Thyroid gland (tissue), 4 donors: ENCODE measurements at places on chromosomes 5 and 9.

DNA sequence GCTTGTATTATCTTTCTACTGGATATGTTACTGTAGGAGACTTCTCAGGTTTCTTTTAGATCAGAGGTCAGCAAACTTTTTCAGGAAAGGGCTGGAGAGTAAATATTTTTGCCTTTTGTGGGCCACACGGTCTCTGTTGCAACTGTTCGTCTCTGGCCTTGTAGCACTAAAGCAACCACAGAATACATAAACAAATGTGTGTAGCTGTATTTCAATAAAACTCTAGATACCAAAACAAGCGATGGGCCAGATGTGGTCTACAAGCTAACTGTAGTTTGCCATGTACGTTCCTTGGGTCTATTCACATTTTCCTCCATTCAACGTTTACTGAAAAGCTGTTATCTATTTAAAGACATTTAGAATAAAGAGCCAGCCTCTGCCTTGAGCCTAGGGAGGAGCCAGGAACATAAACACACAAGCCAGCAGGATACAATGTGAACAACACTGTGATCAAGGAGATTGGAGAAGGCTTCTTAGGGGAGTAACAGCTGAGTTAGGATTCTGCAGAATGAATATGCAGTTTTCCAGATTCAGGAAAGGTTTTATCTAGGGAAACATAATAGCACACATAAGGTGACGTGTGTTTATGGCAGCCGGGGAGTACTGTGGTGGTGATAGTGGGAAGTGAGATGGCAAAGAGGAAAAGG, 33.0 kb upstream of the HOMER1 start:
- H3K27ac ChIP-seq, result peak overlapping the region; percentile 82
- peaks cover 6% of the 10 kb centered on the region for H3K4me1 ChIP-seq
- no peaks in the 10 kb centered on the region for H3K27me3 ChIP-seq
- no peak overlapping the region for H3K4me3 ChIP-seq
- no peaks in the 10 kb centered on the region for H3K36me3 ChIP-seq
- no peak for DNase-seq

GRCh38 chr5:112127861-112128260, 291.2 kb downstream of the EPB41L4A start:
- H3K27me3 ChIP-seq, result no peaks in the 10 kb centered on the region
- H3K4me3 ChIP-seq, result no peak overlapping the region
- no peaks in the 10 kb centered on the region for H3K4me1 ChIP-seq
- DNase-seq, result no peak

DNA sequence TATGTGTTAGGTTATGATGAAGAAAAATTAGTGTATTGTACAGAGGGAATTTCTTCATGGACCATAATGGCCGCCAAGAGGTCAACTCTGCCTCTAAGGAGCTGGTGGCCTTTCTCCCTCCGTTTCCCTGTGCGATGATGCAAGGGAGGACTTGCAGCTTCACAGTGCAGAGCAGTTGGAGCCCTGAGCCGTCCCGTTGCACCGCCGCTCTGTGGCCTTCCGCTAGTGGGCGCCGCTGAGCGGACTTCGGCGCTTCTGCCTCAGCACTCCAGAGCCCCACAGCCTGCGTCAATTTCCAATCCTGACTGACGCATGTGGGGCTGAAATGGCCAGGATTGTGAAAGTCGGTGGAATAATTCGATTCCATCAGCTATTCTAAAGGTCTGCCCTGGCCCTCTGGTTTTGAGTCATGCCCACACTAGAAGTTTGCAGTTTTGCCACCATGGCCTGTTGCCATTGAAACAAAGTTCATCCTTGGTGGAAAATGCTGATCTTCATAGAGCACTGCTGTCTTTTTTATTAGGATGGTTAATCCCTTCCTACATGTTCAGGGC, 22.7 kb upstream of the LECT2 start:
- no peaks in the 10 kb centered on the region for H3K4me1 ChIP-seq
- peak; percentile 74 for DNase-seq
- H3K27ac ChIP-seq, result no peak overlapping the region

DNA sequence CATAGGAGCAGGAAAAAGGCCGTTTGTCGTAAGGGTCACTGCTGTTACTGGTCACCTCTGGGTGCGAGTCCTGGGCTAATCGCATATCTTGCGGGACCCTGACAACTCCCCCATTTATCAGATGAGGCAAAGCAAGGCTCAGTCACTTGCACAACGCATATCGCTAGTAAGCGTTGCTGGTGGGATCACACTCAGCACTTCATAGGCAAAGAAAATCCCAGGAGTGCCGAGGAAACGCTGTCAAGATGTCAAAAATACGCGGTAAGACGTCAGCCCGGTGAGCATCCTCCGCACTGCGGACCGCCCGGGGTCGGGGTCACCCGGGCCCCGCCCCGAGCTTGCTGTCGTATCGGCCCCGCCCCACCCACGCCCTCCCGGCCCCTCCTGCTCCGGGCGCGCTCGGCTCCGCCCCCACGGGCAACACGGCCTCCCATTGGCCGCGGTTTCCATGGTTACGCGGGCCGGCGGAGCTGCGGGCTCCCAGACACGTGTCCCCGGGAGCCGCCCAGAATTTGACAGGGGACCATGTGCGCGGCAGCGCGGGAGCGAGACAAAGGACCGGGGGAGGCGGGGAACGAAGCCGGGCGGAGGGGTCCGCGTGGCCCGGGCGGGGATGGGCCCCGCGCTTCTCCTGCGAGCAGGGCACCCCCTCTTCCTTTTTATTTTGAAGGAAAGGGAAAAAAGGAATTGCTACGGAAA, 80.2 kb upstream of the IER5L start:
- no peak overlapping the region for H3K27ac ChIP-seq
- DNase-seq, result peak; percentile 80

DNA sequence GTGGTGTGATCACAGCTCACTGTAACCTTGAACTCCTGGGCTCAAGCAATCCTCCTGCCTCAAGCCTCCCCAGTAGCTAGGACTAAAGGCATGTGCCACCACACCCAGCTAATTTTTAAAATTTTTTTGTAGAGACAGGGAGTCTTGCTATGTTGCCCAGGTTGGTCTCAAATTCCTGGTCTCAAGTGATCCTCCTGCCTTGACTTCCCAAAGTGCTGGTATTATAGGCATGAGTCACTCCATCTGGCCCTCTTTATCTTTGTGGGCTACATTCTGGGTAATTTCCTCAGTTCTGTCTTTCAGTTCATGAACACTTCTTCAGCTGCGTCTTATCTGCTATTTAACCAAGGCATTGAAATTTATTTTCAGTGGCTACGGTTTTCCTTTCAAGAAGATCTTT, 196.6 kb upstream of the IER5L start:
- H3K36me3 ChIP-seq, result no peaks in the 10 kb centered on the region
- H3K4me1 ChIP-seq, result no peaks in the 10 kb centered on the region
- no peaks in the 10 kb centered on the region for H3K27me3 ChIP-seq
- no peak overlapping the region for H3K4me3 ChIP-seq

- peaks cover 7% of the 10 kb centered on the region for H3K4me1 ChIP-seq
- DNase-seq, result peak; percentile 46
- H3K27ac ChIP-seq, result peak overlapping the region; percentile 29
- no peaks in the 10 kb centered on the region for H3K27me3 ChIP-seq
Observed at GRCh38 chr5:56269216-56269927, 36.2 kb upstream of the ANKRD55 start.

DNA sequence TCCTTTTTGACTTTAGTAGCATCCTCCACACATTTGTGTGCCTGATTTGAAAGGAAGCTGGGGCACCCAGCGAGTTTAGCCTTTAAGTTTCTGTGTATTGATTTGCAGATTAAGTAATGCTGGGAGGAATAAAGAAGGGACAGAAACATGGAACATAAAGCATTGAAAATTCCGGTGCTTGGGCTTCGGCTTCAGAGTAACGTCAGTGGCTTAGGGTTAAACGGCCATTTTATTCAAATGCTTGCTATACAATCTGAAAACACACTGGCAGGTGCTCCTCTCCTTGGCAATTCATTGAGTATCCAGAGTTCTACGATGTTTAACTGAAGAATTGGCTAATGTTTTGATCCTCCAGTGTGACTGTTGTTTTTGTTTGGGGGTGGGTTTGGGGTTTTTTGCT, 58.0 kb upstream of the FSD1L start:
- H3K4me1 ChIP-seq, result no peaks in the 10 kb centered on the region
- H3K27me3 ChIP-seq, result no peaks in the 10 kb centered on the region
- no peak overlapping the region for H3K27ac ChIP-seq
- H3K4me3 ChIP-seq, result no peak overlapping the region

DNA sequence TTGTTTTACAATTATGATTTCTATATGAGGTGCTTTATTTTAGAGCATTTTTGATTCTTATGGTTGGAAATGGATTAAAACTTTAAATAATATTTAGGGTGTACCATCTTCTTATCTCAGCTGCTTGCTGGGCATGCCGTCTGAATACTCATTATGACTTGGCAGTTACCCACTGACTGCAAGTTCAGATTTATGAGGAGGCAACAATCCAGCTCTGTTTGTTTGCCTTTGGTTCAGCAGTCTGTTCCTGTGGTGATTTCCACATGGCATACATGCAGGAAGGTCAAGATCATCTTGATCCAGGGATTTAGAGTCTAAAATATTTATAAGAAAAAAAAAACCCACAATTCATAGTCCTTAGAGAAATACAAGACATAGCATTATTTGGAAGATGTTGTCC, 1254.5 kb upstream of the NUDT12 start:
- H3K27me3 ChIP-seq, result no peaks in the 10 kb centered on the region

DNA sequence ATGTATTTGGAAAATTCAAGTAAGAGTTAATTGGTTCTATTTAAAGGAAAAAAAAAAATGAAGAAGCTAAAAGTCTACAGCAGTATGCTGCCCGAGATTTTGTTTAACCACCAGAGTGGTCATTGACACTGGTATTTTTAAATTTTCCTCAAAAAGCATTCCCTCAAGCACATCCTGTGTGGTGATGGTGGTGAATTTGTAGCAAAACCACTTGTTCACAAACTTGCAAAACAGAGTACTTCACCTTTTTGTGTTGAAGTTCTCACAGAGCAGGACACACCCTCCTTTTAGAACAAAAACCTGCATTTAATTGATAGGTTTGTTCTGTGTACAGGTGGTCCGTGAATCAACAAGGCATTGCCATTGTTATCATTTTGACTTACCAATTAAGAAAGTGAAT, 374.2 kb downstream of the EFNA5 start:
- H3K36me3 ChIP-seq, result no peaks in the 10 kb centered on the region
- H3K27ac ChIP-seq, result no peak overlapping the region
- H3K4me1 ChIP-seq, result no peaks in the 10 kb centered on the region
- no peaks in the 10 kb centered on the region for H3K27me3 ChIP-seq
- no peak for DNase-seq

- H3K4me3 ChIP-seq, result no peak overlapping the region
- no peaks in the 10 kb centered on the region for H3K36me3 ChIP-seq
- DNase-seq, result no peak
- H3K27me3 ChIP-seq, result no peaks in the 10 kb centered on the region
- no peak overlapping the region for H3K27ac ChIP-seq
- peaks cover 2% of the 10 kb centered on the region for H3K4me1 ChIP-seq
Observed at GRCh38 chr9:126856326-126856877, 4.0 kb upstream of the ZBTB34 start.

DNA sequence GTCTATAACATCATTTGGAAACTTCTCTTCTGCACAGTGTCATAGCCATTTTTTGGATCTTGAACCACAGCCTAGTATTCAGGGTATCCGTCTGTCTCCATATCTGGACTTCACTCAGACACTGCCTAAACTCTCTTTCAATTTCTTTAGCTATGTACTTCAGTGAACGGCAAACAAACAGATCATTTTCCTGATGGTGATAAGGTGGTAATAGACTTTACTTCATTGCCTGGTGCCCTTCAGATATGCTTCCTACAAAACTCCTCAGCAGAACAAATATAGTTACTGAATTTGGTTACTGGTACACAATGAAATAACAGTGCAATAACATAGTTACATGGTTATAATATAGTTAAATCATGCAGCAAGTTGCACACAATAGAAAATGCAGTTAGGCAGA, 348.2 kb downstream of the ZSWIM6 start:
- H3K27me3 ChIP-seq, result no peaks in the 10 kb centered on the region
- H3K4me3 ChIP-seq, result no peak overlapping the region
- no peaks in the 10 kb centered on the region for H3K36me3 ChIP-seq
- H3K4me1 ChIP-seq, result no peaks in the 10 kb centered on the region

DNA sequence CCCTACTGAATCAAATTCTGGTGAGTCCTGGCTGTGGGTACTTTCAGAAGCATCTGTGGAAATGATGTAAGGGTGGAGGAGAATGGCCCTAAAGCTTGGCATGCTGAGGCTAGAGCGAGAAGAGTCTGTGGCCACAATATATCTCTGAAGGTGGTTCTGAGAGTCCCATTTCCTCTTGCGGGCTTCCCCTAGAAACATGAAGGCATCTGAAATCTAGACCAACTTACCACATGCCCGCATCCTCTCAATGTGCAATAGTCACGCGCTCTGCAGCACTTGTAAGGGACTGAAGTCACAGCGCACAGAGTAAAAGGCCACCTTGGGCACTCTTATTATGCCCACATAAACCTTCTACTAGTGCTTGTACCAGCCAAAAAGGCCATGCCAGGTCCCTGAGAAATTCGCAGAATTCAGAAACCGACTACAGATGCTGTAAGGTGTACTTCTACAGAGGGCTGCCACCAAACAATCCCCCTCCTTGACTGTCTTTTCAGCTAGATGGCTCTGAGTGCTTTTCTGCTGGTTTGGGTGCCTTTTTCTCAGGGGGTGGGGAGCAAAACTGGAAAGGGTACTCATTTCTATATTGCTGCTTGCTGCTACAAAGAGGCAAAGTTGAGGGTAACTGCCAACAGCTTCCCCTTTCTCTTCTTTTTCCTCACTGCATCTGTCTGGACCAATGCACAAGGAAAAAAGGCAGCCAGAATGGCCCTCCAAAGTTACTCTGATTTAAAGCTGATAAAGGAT, 107.3 kb downstream of the ZDHHC21 start:
- no peak overlapping the region for H3K27ac ChIP-seq
- DNase-seq, result no peak
- H3K4me1 ChIP-seq, result no peaks in the 10 kb centered on the region
- no peaks in the 10 kb centered on the region for H3K36me3 ChIP-seq
- H3K4me3 ChIP-seq, result no peak overlapping the region
- no peaks in the 10 kb centered on the region for H3K27me3 ChIP-seq

- peak; percentile 14 for DNase-seq
- H3K36me3 ChIP-seq, result no peaks in the 10 kb centered on the region
- no peaks in the 10 kb centered on the region for H3K27me3 ChIP-seq
- no peak overlapping the region for H3K27ac ChIP-seq
- H3K4me1 ChIP-seq, result no peaks in the 10 kb centered on the region
- H3K4me3 ChIP-seq, result no peak overlapping the region
Observed at GRCh38 chr5:109656829-109657228, 32.9 kb upstream of the MAN2A1 start.

- no peak overlapping the region for H3K4me3 ChIP-seq
- DNase-seq, result no peak
- no peak overlapping the region for H3K27ac ChIP-seq
- no peaks in the 10 kb centered on the region for H3K36me3 ChIP-seq
- no peaks in the 10 kb centered on the region for H3K27me3 ChIP-seq
- H3K4me1 ChIP-seq, result no peaks in the 10 kb centered on the region
Observed at GRCh38 chr5:92944903-92945604, 636.0 kb downstream of the NR2F1-AS1 start.

GRCh38 chr9:133998915-133999595, 6.9 kb upstream of the VAV2 start:
- no peak overlapping the region for H3K27ac ChIP-seq
- H3K4me3 ChIP-seq, result no peak overlapping the region
- H3K27me3 ChIP-seq, result no peaks in the 10 kb centered on the region
- no peak for DNase-seq
- peaks cover 4% of the 10 kb centered on the region for H3K4me1 ChIP-seq
- no peaks in the 10 kb centered on the region for H3K36me3 ChIP-seq
